ENCODE measurements at places on chromosomes 7 and 10.

DNA sequence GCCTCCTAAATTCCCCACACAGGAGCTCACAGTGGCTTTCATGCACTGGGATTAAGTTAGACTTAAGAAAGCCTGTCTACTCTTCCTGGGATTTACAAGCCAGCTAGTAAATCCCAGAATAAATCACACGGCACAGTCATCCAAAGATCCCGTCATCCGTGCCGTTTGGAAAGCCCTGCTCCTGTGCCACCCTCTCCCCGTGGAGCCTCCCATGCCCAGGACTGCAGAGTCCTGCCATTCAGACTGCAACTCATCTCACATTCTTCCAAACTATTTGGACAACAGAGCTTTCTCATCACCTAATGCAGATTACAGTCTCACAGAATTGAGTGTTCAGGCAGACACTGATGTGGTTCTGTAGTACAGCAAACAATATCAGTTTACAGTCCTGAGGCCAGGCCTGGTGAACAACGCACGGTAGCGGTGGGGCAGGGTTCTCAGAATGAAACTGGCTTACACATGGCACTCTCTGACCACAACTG, 166.5 kb downstream of the EGFR start:
- no peak for DNase-seq

DNA sequence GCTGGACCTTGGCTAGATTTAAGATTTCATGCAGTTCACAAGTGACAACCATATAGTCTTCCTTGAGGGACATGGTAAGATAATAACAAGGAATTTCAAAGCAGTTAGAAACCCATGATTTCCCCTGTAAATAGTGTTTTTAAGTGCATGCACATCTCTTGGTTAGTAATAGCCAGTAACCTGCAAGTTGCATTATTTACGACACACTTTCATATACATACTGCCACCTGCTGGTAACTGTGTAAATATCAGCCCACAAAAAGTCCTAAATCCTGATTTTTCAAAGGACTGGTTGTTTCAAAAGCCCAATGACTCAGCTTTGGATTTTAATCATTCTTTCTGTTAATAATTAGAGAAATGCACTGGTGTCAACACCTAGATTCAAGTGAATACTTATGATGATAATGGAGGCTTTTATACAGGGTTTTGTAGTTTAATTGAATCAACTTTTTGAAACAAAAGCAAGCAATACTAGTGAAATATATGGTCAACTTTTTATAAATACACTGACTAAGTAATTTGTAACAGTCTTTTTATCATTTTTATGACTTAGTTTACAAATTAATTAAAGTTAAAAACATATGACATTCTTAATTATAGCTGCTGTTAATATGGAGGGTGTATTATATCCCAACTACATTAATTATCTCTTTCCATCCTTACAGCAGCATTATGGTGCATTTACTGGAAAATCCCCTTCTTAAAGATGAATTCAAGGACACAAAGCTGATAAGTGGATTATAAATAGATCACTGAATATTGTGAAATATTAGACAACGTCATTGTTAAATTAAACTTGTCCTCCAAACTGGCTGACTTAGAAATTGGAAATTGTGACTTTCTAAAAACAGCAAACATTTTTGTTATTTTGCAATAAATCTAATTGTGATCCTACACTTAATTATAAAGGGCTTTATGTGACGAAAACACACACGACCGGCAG, 367.7 kb upstream of the SEMA3D start:
- DNase-seq: peak; percentile 17

DNA sequence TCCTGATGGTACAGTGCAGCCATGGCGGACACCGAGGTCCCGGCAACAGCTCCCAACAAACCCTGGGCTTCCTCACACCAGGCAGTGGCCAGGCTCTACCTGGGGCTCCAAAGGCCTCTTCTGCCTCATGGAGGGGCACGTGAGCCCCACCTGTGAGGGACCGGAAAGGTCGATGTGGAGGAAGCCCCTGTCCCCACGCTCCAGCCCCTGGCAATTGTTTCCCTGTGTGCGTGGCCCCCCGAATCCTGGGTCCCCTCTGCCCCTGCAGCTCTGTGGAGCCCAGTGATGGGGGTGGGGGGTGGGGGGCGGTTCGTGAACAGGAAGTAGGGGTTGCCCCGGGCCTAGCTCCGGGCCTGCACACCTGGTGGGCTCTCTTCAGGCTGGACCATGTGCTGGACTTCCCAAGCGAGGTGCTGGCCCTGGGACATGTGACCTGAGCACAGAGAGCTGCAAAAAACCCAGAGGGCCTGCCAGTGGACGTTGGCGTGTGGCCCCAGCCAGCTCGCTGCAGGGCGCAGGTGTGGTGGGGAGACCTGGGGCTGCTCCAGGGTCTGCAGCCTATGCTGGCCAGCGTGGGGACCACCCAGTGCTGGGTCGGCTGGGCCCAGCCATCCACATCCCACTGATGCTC, 72.6 kb downstream of the INPP5A start:
- DNase-seq: no peak

DNA sequence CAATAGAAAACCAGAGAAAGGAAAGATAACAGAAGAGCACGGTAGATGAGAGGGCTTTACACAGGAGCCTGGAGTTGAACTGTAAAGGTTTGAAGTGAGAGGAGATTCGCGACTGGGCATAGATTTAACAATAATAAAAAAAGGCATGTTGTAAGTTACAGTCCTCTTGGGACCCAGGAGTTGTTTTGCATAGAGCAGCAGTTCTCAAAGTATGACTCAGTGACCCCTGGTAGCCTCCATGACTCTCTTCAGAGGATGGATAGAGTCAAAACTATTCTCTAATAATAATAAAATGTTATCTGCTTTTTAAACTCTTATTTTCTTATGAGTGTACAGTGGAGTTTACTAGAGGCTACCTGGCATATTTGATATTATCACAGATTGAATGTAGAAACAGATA, 262.3 kb downstream of the SORCS3 start:
- DNase-seq: no peak

DNA sequence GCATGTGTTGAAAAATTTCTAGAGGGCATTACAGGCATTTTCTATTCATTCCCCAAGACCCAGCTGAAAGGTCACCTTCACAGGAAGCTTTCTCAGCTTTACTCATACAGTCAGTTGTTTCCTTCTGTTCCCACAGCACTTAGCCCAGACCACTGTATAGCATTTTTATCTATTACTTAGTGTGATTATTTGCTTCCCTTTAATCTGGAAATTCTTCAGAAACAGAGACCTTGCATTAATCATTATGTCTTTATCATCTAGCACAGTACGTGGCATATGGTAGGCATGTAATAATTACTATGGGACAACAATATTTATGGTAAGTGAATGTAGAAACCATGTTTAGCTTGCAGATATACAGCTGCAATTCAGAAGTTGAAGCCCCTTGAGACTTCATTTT, 38.2 kb upstream of the CDK6 start:
- DNase-seq: no peak

DNA sequence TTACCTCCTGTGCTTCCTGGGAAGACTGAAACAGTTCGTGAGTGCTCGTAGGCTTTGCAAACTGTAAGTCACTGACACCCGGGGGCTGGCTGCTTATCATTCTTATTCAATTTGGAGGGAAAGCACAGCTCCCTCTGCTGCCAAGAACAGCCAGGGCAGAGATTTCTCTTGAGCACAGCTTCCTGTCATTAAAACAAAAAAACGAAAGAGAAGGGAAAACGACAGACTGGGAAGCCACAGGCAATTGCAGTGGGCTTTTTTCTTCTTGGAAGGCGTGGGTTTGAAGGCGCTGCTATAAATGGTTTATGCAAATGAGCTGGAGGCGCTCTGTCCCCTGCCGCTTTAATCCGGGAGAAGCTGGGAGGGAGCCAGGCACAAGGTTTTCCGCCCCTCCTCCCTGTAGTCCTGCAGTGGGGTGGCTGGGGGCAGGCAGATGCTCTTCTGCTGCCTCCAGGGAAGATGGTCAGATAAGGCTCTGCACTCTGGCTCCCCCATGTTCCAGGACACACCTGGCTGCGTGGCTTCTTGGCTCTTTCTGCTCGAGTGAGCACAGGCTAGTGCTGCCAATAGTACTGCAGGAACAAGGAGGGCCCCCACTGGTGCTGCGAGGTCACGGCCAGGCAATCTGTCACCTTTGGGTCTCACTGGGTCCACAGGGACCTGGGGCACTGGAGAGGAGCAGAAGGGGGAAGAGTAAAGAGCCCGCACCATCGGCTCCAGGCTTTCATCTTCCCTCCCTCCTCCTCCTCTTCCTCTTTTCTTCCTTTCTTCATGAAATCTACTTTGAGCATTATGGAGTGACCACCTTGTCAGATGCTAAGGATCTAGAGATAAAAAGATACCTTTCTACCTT, 49.5 kb downstream of the NEURL1 start:
- DNase-seq: peak; percentile 89

DNA sequence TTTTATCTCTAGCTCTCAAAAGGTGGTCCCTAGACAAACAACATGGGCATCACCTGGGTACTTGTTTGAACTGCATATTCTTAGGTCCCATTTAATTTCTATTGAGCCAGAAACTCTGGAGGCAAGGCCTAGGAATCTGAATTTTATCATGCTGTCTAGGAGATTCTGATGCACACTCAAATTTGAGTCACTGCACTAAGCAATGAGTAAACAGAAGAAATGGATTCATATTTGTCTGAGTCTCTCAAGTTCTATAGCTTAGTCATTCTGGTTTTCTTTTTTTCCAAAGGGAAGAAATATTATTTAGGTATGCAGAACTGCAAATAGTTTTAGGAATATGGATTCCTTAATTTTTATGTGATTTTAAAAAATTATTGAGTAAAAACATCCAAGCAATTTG, 185.5 kb downstream of the SEMA3A start:
- no peak for DNase-seq

GRCh38 chr7:105487579-105488571, 34.2 kb downstream of the PUS7 start:
- DNase-seq: no peak

DNA sequence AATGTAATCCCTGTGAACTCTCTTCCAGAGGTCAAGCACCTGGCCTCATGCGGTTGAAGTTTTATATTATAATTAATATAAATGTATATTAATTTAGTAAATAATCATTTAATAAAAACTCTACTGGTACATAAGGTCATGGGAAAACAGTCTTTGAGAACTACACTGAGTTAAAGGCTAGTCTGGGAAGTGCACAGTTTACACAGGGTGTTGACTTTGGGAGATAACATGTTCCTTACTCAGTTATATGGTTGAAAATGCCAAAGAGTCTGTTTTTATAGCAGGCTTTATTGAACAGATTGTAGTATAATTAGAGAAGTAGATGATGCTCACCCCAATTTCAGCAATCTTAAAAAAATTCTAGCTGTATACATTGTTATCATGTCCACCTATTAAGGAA, 735.9 kb downstream of the GATA3 start:
- DNase-seq: no peak

GRCh38 chr7:1022801-1023465, 21.4 kb upstream of the GPR146 start:
- DNase-seq: no peak

- no peak for DNase-seq
These were observed 466.6 kb upstream of the PHF14 start for GRCh38 chr7:10507032-10507431.

DNA sequence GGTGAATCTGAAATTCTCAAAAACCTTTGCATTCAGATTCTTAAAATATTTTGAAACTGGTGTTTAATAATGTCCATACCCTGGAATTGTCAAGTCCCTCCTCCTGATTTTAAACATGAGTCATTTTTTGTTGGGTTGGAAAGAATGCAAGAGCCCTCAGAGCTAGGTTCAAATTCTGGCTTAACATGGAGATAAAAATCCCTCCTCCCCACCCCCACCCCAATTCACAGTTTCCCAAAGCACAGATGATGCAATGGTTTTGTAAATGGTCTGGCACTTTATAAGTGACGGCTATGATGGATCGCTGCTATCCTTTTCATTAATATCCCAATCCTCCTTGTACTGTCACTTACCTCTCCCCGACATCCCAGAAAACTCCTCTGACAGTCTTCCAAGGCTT, 332.8 kb downstream of the PLXNA4 start:
- DNase-seq: no peak

DNA sequence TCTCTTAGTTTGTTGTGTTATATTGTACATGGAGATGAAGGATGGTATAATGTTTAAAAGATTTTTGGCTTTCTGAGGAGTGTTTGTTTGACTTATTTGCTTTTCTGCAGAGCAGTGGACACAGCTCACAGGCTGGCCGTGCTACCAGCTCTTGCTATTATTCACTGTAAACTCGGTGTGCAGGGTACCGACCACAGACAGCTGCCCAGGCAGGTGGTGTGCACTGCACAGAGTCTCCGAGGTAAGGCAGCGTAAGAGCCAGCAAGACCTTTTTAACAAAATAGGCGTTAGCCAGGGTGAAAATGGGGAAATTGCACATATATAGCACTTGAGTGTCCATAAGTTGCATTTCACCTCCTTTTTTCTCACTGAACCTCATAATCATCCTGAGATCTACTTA, 438.0 kb downstream of the CNTNAP2 start:
- no peak for DNase-seq

DNA sequence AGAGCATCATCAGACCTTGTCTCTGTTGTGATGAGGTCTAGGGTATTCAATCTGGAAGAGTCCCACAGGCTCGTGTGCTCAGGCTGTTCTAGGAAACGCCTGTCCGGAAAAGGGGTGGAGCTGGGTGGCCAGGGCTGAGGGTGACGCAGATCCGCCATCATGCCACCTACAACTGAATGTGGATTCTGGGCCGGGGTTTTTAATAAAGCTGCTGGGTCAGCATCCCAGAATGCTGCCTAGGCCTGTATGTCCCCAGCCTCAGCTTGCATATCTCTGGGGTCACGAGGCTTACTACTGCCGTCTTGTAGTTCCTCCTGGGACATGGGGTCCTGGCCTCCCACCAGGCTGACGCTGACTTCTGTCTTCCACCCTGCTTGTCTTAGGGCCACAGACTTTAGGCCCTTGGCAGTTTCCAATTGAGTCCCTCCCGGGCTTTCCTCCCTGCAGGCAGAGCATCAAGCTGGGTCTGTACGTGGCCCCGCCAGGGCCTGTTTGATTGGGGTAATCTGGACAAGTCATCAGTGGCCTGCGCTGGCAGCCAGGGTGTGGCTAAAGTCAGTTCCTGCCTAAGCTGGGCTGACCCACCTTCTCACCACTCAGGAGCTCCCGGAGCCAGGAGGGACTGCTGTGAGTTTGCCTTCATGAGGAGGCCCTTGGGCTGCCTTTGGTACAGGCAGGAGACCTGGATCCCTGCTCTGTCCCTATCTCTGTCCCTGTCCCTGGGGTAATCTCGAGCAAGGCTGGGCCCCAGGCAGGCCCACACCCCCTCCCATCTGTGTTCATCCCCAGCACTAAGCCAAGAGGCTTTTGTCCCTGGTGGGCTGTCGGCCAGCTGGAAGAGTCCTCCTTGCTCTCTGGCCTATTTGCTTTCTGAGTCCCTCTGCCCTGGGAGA, 79.9 kb downstream of the ZMIZ1 start:
- DNase-seq: peak; percentile 86

DNA sequence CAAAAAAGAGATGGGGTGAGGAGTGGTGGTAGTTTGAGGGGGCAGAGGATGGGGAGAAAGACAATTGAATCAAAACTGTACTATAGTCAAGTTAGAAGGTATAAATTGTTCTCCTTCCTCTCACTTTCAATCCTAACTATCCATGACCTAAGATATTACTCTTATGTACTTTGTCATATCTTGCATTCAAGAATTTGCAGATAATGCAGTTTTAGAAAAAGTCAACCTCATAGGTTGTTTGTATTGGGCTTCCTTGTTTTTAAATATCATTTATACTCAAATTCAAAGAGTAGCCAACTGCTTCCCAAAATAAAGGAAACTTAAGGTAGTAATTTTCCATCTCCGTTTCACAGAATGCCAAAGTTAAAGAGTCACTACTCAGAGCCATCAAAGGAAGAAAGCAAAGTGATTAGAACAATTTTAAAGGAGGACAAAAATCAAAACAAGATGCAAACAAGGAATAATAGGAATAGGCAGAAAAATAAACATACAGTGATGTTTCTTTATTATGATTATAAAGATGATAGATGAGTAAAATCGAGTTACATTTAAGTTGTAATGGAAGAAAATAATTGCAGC, 32.7 kb downstream of the MET start:
- DNase-seq: no peak

Measured in BE2C (cell line).